ENCODE measurements at places on chromosomes 12 and 14.

DNA sequence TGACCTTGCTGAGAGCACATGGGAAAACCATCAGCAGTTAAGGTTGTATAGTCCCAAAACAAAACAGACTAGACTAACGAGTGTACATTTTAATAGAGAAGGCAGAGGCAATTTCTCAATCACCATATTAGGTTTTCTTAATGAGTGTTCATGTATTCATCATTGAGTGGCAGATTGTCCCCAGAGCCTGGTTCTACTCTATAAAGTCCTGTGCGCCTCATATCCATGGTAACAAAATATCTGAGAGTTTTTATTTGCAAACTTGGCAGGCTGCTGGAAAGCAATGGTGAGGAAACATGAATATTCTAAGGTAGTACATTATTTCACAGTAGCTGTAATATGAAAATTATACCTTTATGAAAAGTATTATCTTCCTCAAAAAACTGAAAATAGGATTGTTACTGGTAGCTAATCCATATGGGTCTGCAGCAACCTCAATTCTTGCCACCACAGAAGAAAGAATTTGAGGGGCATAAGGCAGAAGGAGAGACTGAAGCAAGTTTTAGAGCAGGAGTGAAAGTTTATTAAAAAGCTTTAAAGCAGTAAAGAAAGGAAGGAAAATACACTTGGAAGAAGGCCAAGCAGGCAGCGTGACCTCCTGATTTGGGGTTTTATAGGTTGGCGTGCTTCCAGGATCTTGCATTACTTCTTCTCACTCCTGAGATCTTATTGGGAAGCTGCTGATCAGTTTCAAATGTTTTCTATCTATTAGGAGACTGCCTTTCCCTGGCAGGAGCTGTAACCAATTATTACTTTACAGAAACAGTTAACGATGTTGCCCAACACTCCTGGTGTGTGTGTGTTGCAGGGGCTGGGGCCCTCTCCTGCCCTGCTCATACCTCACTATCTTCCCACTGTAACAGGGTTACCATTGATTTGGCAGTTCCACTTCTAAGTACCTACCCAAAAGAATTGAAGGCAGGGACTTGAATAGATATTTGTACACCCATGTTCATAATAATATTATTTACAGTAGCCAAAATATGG is 154.0 kb upstream of the NUDT4 start:
- DNase-seq: no peak

DNA sequence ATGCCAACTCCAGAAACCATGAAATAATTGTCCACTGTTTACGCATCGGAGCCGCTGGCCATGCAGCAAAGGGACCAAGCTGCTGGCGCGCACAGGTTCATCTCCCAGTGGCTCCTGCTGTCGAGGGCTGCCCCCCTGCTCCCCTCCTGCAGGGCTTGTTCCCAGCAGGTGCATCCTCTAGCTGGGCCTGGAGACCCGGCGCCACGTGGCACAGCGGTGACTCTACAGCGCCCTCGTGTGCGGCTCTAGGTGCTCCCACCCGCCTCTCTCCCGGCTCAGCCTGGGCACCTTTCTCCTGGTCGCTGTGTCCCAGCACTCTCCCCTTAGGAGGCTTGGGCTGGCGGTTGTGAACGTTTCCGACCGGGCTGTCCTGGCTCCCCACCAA is 37.5 kb upstream of the INF2 start:
- no peak for DNase-seq

GRCh38 chr14:103061482-103061976 is 4.2 kb upstream of the CDC42BPB start:
- DNase-seq: no peak

GRCh38 chr12:27505761-27506160 is 18.2 kb upstream of the PPFIBP1 start:
- no peak for DNase-seq

GRCh38 chr14:28361486-28361885 is 405.1 kb upstream of the FOXG1 start:
- no peak for DNase-seq

All from ELF-1 (cell line).